ENCODE measurements at places on chromosomes 13 and 19. TPM values are rescaled to one million over a fixed set of nuclear protein-coding genes. Genes with fewer than 3 reads are reported as not detected.

GRCh38 chr19:1082165-1082927 is 12.8 kb downstream of the POLR2E start:
- DNase-seq, result peak; percentile 88

KLK4 gene
- total RNA-seq, result not detected

DNA sequence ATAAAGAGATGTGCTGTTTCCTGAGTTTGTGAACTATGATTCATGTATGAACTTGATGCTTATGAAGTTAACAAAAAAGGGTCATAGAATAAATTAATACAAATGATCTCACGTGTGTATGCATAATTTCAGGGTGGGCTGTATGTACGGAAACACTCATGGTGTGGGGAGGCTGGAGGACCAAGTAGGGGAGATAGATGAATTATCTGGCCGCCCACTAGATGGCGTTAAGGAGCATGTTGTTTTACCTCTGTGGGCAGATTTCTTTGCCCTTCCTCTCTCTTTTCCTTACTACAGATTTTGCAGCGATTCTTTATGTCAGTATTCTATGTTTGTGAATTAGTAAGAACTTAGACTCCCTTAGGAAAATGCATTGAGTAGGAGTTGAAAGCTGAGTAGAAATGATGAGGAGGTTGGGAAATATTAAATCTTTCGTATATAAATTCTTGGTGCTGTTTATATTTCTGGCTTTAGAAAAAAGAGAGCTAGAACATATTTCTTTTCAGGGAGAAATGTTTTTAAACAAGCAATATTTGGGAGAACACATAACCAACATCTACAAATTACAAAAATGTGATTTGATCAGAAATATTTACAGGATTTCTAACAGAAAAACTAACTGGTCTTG is 47.4 kb upstream of the TMTC4 start:
- DNase-seq, result peak; percentile 50

ITM2B gene
- 682 TPM for total RNA-seq

NLRP9 gene
- not detected for total RNA-seq

DNA sequence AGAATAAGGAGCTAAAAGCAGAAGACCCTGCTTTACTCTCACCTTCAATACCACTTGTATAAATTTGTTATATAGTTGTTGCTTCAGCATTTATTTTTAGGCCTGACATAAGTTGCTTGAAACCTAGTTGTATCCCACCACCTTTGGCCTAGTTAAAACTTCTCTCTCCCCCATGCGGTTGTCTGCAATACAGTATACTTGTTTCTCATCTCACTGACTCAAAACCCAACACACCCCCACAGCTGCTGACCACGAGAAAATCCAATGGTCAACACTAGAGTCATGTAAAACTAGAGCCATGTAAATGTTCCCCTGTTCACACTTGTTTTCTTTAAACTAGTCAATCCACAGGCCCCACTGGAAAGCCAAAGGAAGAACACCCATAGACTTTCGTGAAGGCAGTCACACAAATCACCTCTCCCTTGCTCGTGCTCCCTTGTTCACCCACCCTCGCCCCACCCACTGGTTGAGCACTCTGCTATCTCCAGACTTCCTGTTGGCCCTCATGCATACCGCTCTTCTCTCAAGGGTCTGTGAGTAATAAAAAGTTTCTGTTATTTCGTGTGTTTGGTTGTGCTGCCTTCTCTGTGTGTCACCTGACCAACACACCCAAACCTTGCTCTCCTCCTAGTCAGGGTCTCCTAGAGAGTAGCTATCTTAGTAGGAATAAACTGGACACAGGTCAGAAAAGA is 12.9 kb upstream of the CCDC169 start:
- DNase-seq, result no peak

MATK gene
- 1.9 TPM for total RNA-seq
